ENCODE measurements at places on chromosomes 7 and 10.

DNA sequence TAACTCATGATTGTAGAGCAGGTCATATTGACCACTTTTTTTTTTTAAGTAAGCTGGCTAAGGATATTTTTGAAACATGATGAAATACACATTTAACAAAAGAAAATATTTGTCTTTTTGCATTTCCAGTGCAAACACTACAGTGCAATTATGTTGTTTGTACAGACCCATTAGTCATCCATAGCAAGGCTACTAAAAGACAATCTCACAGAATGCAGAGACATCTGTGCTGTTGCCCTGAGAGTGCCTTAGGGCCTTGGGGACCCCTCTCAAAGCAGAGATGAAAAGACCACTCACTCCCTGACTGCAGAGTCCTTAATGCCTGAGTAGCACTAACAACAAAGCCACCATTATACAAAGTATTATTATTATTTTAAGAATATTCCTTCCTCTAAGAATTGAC lies 104.5 kb downstream of the NRCAM start:
- DNase-seq, result no peak

DNA sequence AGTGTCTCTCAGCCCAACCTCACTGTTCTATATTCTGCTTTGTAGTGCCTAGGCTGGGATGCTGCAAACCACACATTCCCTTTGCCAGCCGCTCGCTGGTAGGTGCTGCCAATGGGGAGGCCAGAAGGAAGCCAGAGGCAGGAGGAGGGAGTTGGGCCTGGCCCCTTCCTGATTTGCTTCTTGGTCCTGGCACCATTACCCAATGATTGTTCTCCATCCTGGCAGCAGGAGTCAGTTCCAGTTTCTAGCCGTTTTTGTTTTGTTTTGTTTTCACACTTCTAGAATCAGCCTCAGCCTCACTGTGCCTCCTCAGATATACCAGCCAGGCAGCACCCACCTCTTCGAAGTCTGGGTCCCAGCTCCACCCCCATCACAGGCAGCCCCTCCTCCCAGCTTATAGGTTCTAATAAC lies 27.4 kb upstream of the LOXL4 start:
- no peak for DNase-seq

DNA sequence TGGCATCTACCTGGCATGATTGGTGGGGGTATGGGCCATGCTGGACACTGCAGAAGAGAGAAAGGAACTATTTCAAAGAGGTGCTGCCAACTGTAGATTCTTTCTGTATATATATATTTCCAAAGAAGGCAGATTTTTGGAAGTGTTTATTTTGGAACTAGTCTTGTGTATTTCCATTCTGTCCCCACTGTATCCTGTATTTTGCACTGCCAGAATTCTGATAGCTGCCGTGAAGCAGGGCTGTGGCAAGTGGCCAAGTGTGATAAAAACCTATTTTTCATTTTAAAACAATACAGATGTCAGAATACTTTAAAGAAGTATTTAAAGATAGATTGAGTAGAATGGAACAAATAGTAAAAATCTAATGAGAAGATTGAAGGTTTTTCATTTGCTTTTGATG lies 17.1 kb downstream of the MCU start:
- no peak for DNase-seq

DNA sequence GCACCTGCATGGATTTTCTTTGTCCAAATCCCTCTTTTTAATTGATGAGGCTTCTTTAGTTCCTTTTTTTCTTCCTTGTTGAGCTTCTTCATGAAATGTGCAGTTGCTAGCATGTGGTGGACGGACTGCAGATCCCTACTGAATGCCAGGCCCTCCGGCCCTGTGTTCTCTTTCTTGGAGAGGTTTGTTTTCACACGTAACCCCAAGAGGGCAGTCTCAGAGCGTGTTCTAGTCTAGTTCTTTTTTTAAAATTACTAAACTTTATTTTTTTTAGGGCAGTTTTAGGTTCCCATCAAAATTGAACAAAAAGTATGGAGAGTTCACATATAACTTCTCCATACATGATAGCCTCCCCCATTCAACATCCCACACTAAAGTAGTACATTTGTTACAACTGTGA lies 190.0 kb downstream of the CFTR start:
- no peak for DNase-seq

GRCh38 chr7:99099499-99100077 lies 44.3 kb downstream of the SMURF1 start:
- DNase-seq, result no peak

GRCh38 chr10:109647627-109648026 lies 275.7 kb downstream of the XPNPEP1 start:
- DNase-seq, result no peak

- DNase-seq, result no peak
Measured at GRCh38 chr7:123242467-123243092, 42.8 kb upstream of the SLC13A1 start.

DNA sequence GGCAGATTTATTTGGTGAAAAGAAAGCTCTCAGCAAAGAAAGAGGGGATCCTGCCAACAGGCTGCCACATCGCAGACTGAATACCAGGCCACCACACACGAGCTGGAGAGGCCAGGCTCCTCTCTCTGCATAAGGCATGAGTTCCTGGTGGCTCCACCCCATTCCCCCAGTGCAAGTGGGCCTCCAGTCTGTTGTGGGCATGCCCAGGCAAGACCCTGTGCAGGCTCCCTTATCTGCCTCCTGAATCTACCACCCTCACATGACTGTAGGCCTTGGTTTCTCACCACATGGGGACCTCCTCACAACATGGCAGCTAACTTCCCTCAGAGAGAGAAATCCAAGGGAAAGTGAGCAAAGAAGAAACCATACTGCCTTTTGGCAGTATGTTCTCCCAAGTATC lies 26.7 kb upstream of the CUL1 start:
- no peak for DNase-seq

DNA sequence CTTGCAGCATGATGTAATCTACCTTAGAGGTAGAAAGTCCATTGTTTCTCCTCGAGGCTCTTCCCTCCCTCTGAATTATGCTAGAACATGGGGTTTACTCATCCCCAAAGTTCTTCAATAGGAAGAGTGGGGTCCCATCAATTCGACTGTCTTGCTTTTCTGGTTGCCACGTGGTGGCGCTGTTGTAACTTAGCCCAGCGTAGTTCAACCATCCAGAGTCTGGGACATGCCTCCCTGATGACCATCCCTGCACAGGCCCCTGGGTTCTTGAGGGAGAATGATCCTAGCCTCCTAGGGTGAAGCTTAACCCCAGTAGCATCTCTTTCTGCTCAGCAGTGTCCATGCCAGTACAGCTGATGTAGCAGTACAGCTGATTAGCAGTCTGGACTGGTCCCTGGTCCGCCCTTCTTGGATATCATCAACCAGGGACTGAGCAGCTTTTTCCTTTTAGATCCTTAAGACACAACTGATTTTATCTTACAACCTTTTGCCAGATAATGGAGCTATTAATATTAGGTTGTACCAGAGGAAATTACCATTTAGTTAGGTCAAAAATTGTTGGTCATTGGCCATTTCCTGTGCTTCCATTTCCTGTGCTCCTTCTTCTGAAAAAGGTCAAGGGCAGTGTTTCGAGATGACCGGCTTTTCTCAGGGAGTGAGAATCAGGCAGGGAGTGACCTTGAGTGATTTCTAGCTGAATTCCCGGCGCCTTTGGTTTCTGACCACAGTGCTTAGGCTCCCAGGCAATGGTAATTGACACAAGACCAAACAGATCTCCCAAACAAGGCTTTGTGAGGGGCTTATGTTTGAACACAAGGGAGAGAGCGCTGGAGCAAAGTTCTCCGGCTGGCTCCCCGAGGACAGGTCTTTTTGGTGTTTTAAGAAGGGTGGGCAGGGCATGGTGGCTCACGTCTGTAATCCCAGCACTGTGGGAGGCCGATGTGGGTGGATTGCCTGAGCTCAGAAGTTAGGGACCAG lies 65.4 kb downstream of the TACC2 start:
- peak; percentile 3 for DNase-seq

GRCh38 chr10:89274928-89275327 lies 23.4 kb upstream of the LIPA start:
- DNase-seq, result no peak

GRCh38 chr10:17751781-17752445 lies at the start of gene TMEM236:
TMEM236 (plus strand) TSS chr10:17752201; CDS start chr10:17752296, 95 bp downstream.
- DNase-seq, result no peak

GRCh38 chr7:83452256-83452655 lies 196.7 kb downstream of the SEMA3E start:
- no peak for DNase-seq

GRCh38 chr10:15237351-15237750 lies 68.9 kb upstream of the NMT2 start:
- DNase-seq, result no peak
